A549 treated with dexamethasone at 1 μM for 4 hours (cell line): ENCODE measurements at places on chromosomes 4 and X. TPM values are rescaled to one million over a fixed set of nuclear protein-coding genes. Genes with fewer than 3 reads are reported as not detected.

The DMRTC1B gene
- not detected in 5 replicates for total RNA-seq

The ADH1B gene
- not detected in 5 replicates for total RNA-seq

The MAGEC3 gene
- total RNA-seq = not detected in 5 replicates

The MAGEA8 gene
- total RNA-seq = not detected in 5 replicates

The HTT gene
- total RNA-seq = 10.1 to 16.2 TPM (median 15.2 TPM) in 5 replicates
